Thyroid gland (tissue), 4 donors: ENCODE measurements at places on chromosomes 11 and 22. TPM values are rescaled to one million over a fixed set of nuclear protein-coding genes. Genes with fewer than 3 reads are reported as not detected.

DNA sequence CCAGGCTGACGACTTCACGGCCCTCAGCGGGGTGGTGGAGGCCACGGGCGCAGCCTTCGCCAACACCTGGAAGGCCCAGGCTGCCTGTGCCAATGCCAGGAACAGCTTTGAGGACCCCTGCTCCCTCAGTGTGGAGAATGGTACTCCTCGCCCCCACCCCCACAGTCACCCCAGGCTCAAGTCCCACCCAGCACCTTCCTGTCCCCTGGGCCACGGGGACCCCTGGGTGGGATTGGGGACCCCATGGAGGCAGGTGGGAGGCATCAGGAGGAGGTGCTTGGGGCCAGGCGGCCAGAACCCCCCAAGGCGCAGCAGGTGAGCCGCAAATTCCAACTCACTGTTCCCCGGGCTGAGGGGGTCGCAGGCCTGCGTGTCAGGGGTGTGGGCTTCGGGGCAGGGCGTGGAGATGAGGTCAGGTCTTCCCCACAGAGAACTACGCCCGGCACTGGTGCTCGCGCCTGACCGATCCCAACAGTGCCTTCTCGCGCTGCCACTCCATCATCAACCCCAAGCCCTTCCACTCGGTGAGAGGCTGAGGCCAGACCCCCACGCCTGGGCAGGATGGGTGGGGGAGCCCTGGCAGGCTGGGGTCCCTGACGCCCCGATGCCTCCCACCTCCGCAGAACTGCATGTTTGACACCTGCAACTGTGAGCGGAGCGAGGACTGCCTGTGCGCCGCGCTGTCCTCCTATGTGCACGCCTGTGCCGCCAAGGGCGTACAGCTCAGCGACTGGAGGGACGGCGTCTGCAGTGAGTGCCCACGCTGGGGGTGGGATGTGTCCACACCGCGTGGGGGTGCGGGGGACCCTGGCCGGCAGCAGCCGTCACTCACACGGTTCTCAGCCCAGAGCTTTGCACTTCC, 9.4 kb downstream of the MUC5B start:
- DNase-seq, result no peak
- no peak overlapping the region for H3K27ac ChIP-seq
- H3K27me3 ChIP-seq, result no peaks in the 10 kb centered on the region
- H3K4me3 ChIP-seq, result no peak overlapping the region
- H3K36me3 ChIP-seq, result no peaks in the 10 kb centered on the region
- no peaks in the 10 kb centered on the region for H3K4me1 ChIP-seq

DNA sequence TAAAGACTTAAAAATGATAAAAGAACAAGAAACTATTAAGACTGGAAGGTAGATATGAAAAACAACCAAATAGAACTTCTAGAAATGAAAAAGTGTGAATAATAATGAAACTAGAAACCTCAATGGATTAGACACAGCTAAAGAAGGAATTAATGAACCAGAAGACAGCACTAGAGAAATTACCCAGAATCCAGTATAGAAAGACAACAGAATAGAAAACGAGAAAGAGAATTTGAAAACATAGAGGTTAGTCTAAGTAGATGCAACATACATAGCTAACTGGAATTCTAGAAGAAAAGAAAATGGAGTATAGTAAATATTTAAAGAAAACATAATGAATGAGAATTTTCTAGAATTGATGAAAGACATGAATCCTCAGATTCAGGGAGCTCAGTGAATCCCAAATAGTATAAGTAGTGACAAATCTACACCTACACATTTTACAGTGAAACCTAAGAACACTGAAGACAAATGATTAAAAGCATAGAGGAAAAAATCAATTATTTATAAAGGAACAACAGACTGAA, 111.9 kb downstream of the PARVA start:
- H3K4me3 ChIP-seq, result no peak overlapping the region
- H3K4me1 ChIP-seq, result no peaks in the 10 kb centered on the region
- H3K27me3 ChIP-seq, result no peaks in the 10 kb centered on the region
- H3K36me3 ChIP-seq, result no peaks in the 10 kb centered on the region

GRCh38 chr22:19117111-19117512, 5.1 kb downstream of the DGCR2 start:
- peaks cover 41% of the 10 kb centered on the region for H3K4me1 ChIP-seq
- H3K36me3 ChIP-seq, result no peaks in the 10 kb centered on the region
- H3K4me3 ChIP-seq, result no peak overlapping the region
- no peaks in the 10 kb centered on the region for H3K27me3 ChIP-seq
- H3K27ac ChIP-seq, result no peak overlapping the region

DNA sequence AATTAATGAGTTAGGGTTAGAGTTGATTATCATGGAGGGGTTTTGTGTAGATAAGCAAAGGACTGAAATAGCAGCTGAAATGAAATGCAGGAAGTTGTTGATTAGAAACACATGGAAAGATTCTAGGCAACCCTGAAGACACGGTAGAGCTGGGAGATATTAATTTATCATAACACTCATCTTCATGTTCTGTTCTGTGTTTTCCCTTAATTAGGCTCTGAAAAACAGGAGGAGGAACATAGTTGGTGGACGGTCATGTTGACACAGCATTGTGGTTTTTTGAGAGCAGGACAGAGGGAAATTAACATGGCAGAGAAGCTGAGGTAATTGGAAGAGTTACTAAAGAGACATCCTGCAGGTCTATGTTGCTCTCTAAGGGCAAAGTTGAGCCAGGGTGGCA, 138.8 kb upstream of the UBASH3B start:
- no peaks in the 10 kb centered on the region for H3K36me3 ChIP-seq
- H3K27me3 ChIP-seq, result no peaks in the 10 kb centered on the region
- H3K27ac ChIP-seq, result no peak overlapping the region
- no peaks in the 10 kb centered on the region for H3K4me1 ChIP-seq
- no peak overlapping the region for H3K4me3 ChIP-seq
- no peak for DNase-seq

GRCh38 chr22:36166518-36167220, 6.1 kb upstream of the APOL3 start:
- H3K27ac ChIP-seq, result no peak overlapping the region
- DNase-seq, result no peak
- no peaks in the 10 kb centered on the region for H3K36me3 ChIP-seq
- no peak overlapping the region for H3K4me3 ChIP-seq
- no peaks in the 10 kb centered on the region for H3K4me1 ChIP-seq

DNA sequence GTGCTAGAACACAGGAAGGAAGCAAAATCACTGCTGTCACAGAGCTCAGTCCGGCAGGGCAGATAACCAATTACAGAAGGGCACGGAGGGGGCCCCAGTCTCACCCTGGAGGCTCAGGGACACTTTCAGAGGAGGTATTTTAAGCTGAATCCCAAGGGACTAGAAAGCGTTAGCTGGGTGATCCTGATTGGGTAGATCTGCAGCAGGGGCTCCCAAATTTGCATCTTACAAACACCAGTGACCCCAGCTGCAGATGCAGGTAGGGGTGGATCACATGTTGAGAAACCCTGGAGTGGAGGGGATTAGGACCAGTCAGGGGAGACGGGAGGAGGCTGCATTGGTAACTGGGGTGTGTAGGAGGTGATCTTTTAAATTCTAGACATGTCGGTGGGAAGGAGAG, 91.4 kb downstream of the CSNK2A3 start:
- no peak for DNase-seq
- no peaks in the 10 kb centered on the region for H3K27me3 ChIP-seq
- H3K27ac ChIP-seq, result no peak overlapping the region
- no peaks in the 10 kb centered on the region for H3K36me3 ChIP-seq
- H3K4me1 ChIP-seq, result peaks cover 14% of the 10 kb centered on the region
- no peak overlapping the region for H3K4me3 ChIP-seq

DNA sequence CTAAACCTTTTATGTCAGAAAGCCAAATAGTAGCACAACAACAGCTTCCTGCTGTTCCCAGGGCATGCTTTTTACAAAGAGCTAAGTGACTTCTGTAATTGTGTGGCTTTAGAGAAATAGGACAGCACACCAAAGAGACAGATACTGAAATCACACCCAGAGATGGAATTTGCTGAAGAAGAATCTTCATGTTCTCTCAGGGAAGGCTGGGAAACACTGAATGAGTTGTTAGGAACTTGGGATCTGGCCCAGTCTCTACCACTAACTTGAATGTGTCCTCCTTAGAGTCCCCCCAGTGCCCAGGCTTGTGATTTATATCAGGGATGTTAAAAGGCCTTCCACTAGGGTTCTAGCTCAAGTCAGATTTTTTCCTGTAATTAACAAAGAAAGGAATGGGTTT, 175.2 kb downstream of the DBX1 start:
- H3K4me1 ChIP-seq, result peaks cover 50% of the 10 kb centered on the region
- no peak overlapping the region for H3K4me3 ChIP-seq
- DNase-seq, result no peak
- H3K27me3 ChIP-seq, result no peaks in the 10 kb centered on the region
- H3K27ac ChIP-seq, result peak overlapping the region; percentile 81
- no peaks in the 10 kb centered on the region for H3K36me3 ChIP-seq

GRCh38 chr11:118896472-118896913, 12.8 kb downstream of the CXCR5 start:
- H3K4me3 ChIP-seq, result no peak overlapping the region
- no peak for DNase-seq
- H3K36me3 ChIP-seq, result peaks cover 31% of the 10 kb centered on the region
- no peak overlapping the region for H3K27ac ChIP-seq
- no peaks in the 10 kb centered on the region for H3K4me1 ChIP-seq

DNA sequence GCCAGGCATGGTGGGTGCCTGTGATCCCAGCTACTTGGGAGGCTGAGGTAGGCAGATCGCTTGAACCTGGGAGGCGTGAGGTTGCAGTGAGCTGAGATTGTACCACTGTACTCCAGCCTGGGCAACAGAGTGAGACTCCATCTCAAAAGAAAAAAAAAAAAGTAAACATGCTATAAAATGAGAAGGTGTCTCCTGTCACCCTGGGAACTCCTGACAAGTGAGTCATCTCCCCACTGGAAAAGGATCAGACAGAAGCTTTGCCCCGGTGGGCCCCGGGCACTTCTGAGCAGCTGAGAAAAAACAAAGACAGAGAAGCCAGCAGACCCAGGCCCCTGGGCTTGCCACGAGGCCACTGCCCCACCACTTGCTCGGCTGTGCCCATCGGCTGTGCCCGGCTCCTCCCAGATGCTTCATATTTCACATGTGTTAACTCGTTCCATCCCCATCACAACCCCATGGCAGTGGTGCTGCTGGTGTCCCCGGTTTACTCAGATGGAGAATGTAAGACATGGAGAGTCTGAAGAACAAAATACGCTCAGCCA, 22.3 kb downstream of the TTLL1 start:
- no peak overlapping the region for H3K4me3 ChIP-seq
- no peaks in the 10 kb centered on the region for H3K27me3 ChIP-seq
- no peak for DNase-seq

GRCh38 chr11:68040957-68041591, 2.2 kb downstream of the TCIRG1 start:
- peak overlapping the region; percentile 94 for H3K27ac ChIP-seq
- no peak for DNase-seq
- no peak overlapping the region for H3K4me3 ChIP-seq

DNA sequence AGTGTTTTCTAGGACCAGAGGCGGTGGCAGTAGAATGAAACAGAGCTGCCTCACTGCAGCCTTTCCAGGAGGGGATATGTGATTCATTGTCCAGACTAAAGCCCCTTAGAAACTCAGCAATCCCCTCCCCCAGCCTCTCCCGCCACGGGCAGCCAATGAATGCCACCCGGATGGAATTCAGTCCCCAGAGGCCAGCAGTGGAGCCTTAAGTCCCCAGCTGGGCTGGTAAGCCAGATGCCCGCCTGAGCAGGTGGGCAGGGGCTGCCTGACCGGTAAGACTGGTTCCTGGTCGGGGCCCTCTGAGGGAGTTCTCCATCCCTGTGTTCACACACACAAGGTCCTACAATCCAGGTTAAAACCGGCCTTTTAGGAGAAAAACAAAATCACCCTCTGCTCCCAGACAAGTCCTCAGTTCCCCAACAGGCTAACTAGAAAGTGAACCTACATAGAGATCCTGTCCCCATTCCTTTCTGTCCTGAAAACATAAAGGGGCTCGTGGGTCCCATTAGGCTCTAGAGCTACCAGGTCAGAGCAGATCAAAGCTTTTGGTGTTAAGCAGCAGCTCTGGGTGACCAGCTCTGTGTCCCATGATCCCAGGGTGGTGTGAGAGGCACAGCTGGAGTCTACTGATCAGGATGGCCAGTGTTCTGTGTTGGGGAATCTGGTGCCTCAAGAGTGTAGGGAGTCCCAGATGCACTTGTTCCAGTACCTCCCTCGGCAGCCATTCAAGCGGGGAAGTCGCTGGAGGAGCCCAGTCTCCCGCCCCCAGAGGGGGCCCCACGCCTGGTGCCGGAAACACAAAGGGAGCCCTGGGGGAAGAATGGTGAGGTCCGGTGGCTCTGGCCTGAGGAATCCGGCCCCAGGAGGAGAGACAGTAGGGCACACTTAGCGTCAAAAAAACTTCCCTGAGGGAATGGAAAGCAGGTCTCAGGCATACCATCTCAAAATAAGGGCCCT, 2.6 kb downstream of the PATZ1 start:
- no peaks in the 10 kb centered on the region for H3K27me3 ChIP-seq
- peak overlapping the region; percentile 94 for H3K27ac ChIP-seq
- H3K4me3 ChIP-seq, result peak overlapping the region; percentile 55
- peaks cover under 1% of the 10 kb centered on the region for H3K36me3 ChIP-seq

- H3K4me3 ChIP-seq, result no peak overlapping the region
- no peaks in the 10 kb centered on the region for H3K27me3 ChIP-seq
- no peak overlapping the region for H3K27ac ChIP-seq
- no peaks in the 10 kb centered on the region for H3K36me3 ChIP-seq
- H3K4me1 ChIP-seq, result no peaks in the 10 kb centered on the region
Measured at GRCh38 chr11:134475951-134476350, 63.9 kb upstream of the B3GAT1 start.

- peak; percentile 53 for DNase-seq
- peak overlapping the region; percentile 57 for H3K4me3 ChIP-seq
Measured at GRCh38 chr11:66051371-66051765, 796 bp upstream of the SF3B2 start.

DNA sequence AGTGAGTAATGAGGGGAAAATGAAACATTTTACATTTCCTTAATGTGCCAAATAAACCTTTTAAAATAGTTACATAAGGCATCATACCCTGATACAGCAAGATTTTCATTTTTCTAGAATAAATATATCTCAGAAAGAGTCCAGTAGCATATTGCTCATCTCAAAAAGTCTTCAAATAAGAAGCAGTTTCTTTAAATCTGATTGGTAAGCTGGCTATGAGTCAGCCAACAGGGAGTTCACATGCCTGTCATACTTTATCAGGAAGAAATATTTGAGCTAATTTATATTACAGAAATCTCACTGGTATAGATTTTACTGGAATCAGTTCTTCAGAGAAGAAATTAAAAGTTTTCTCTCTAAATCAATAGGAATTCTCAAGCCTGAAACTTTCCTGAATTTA, 258.1 kb downstream of the C11orf87 start:
- H3K27me3 ChIP-seq, result no peaks in the 10 kb centered on the region
- no peaks in the 10 kb centered on the region for H3K36me3 ChIP-seq
- DNase-seq, result no peak
- H3K27ac ChIP-seq, result no peak overlapping the region
- H3K4me1 ChIP-seq, result no peaks in the 10 kb centered on the region

- no peaks in the 10 kb centered on the region for H3K4me1 ChIP-seq
- H3K27ac ChIP-seq, result no peak overlapping the region
- H3K4me3 ChIP-seq, result no peak overlapping the region
- DNase-seq, result no peak
- no peaks in the 10 kb centered on the region for H3K36me3 ChIP-seq
Measured at GRCh38 chr11:66768088-66768521, 39.1 kb upstream of the SPTBN2 start.

GRCh38 chr11:78731027-78731426, 156.4 kb upstream of the NARS2 start:
- H3K27me3 ChIP-seq, result no peaks in the 10 kb centered on the region
- peak overlapping the region; percentile 3 for H3K27ac ChIP-seq

GRCh38 chr11:72585762-72586311, 88.4 kb downstream of the PDE2A start:
- H3K4me3 ChIP-seq, result no peak overlapping the region
- DNase-seq, result peak; percentile 75
- peaks cover 26% of the 10 kb centered on the region for H3K4me1 ChIP-seq
- no peak overlapping the region for H3K27ac ChIP-seq
- no peaks in the 10 kb centered on the region for H3K27me3 ChIP-seq

The MRGPRG gene
- total RNA-seq, result not detected

The OR2AT4 gene
- total RNA-seq, result not detected

The PHETA2 gene
- 13.7 TPM for total RNA-seq

The EHBP1L1 gene
- total RNA-seq, result 9.2 TPM

The UPK2 gene
- not detected for total RNA-seq

The SELENOO gene
- 33.3 TPM for total RNA-seq
